ENCODE measurements at places on chromosomes 5 and 9.
A peak's percentile ranks its signal among the peaks of the same experiment; 100 is the strongest.

- H3K27ac ChIP-seq = no peak overlapping the region
- H3K4me3 ChIP-seq = no peak overlapping the region
These were observed 49.5 kb upstream of the EGFLAM start for GRCh38 chr5:38208782-38209378.

- H3K27ac ChIP-seq = no peak overlapping the region
- no peaks in the 10 kb centered on the region for H3K4me1 ChIP-seq
- DNase-seq = no peak
- H3K36me3 ChIP-seq = no peaks in the 10 kb centered on the region
- H3K4me3 ChIP-seq = no peak overlapping the region
These were observed 233.3 kb downstream of the GAS1 start for GRCh38 chr9:86713970-86714369.

GRCh38 chr9:134704498-134704897 lies 62.9 kb downstream of the COL5A1 start:
- H3K27me3 ChIP-seq = peaks cover 4% of the 10 kb centered on the region
- H3K4me1 ChIP-seq = no peaks in the 10 kb centered on the region
- H3K4me3 ChIP-seq = no peak overlapping the region
- DNase-seq = no peak
- no peak overlapping the region for H3K27ac ChIP-seq

DNA sequence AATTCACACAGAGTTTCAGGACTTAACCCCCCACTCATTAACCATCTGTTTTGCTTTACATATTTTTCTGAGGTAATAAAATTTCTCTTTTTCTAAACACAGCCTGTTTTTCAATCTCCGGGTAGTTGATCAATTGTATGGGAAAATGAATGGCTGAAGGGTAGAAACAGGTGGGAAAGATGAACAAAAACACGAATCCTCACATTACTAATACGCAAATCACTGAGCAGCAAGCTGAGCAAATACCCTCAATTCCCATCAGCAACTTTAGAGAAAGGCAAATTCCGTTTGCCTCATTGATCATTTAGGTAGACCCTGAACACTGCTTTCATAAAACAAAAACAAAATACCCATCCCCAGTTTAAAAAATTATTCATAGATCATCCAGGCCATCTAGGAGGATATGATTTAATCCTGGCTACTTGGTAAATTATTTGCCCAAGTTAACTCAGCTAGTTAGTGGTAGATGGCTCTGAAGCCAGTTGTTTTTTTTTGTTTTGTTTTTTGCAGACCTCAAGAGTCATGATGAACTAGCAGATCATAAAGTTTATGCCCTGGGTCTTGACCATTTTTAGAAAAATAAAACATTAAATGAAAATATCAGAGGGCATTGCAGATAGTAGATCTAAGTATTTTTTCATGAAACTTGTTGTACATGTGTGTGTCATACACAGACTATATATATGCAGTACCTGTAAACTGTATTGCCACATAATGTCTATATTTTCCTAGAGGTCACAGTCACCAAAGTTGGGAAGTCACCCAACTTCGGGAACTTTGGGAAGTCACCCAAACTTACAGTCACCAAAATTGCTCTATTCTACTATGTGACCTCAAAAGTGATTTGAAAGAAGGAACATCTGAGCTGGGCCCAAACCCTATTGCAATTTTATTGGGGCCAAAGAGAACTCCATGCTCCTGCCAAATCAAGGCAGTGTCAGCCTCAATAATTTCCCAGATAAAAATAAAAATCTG lies 1.6 kb upstream of the CD274 start:
- H3K27ac ChIP-seq = peak overlapping the region; percentile 98
- peaks cover 4% of the 10 kb centered on the region for H3K36me3 ChIP-seq
- no peaks in the 10 kb centered on the region for H3K27me3 ChIP-seq
- H3K4me1 ChIP-seq = peaks cover 75% of the 10 kb centered on the region
- DNase-seq = no peak

- H3K4me3 ChIP-seq = no peak overlapping the region
- DNase-seq = no peak
- H3K27ac ChIP-seq = no peak overlapping the region
- no peaks in the 10 kb centered on the region for H3K27me3 ChIP-seq
- H3K36me3 ChIP-seq = no peaks in the 10 kb centered on the region
These were observed 49.3 kb downstream of the LRRC70 start for GRCh38 chr5:62627901-62628300.

GRCh38 chr9:101516655-101517054 lies 17.0 kb upstream of the RNF20 start:
- H3K4me1 ChIP-seq = peaks cover 3% of the 10 kb centered on the region
- DNase-seq = no peak
- H3K27ac ChIP-seq = no peak overlapping the region
- H3K4me3 ChIP-seq = no peak overlapping the region

- DNase-seq = no peak
- no peak overlapping the region for H3K27ac ChIP-seq
- no peaks in the 10 kb centered on the region for H3K36me3 ChIP-seq
These were observed 38.4 kb downstream of the ROR2 start for GRCh38 chr9:91911657-91912056.

DNA sequence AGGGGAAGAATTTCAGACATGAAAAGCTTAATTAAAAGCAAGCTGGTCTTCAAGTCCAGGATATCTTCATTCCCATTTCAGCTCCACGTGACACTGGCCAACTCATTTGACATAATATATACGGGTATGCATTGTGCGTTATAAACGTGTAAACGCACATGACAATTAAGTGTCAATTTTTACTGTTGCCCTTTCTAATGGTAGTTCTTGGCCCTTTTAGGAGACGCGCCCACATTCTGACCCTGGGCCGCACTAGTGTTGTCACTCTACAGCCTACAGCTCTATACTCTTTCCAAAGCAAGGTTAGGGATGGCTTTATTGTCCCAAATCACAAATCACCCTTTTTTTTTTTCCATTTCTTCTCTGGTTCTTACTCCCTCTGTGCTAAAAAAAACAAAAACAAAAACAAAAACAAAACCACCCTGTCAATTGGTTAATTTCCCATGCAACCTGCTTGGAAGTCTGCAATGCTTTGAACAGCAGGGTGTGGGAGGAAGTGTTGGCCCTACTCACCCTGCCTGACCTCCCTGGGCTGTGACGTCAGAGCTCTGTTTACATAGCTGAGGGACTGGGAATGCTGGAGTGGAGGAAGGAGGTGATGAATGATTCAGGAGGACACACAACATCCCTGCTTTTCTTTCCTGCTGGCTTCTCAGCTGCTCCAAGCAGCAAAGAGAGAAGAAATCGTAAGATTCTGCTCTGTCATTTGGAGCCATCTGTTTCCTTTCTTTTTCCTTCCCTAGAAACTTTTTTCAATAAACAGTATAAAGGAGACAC lies 19.3 kb downstream of the RFK start:
- no peaks in the 10 kb centered on the region for H3K36me3 ChIP-seq
- no peak overlapping the region for H3K27ac ChIP-seq
- DNase-seq = no peak
- H3K27me3 ChIP-seq = no peaks in the 10 kb centered on the region
- no peaks in the 10 kb centered on the region for H3K4me1 ChIP-seq

- peak overlapping the region; percentile 97 for H3K27ac ChIP-seq
- H3K4me3 ChIP-seq = peak overlapping the region; percentile 89
- H3K36me3 ChIP-seq = peaks cover 20% of the 10 kb centered on the region
- no peaks in the 10 kb centered on the region for H3K27me3 ChIP-seq
- DNase-seq = no peak
These were observed 11.1 kb downstream of the TTC39B start for GRCh38 chr9:15295761-15296405.

GRCh38 chr5:7886849-7887475 lies 18.0 kb downstream of the MTRR start:
- no peaks in the 10 kb centered on the region for H3K27me3 ChIP-seq
- DNase-seq = no peak
- no peak overlapping the region for H3K4me3 ChIP-seq

GRCh38 chr9:24608599-24608998 lies 62.9 kb upstream of the IZUMO3 start:
- DNase-seq = no peak
- no peaks in the 10 kb centered on the region for H3K4me1 ChIP-seq
- H3K27ac ChIP-seq = no peak overlapping the region
- no peaks in the 10 kb centered on the region for H3K36me3 ChIP-seq
- no peak overlapping the region for H3K4me3 ChIP-seq
- no peaks in the 10 kb centered on the region for H3K27me3 ChIP-seq

- no peak overlapping the region for H3K4me3 ChIP-seq
- H3K27ac ChIP-seq = no peak overlapping the region
- no peaks in the 10 kb centered on the region for H3K4me1 ChIP-seq
- peaks cover 2% of the 10 kb centered on the region for H3K36me3 ChIP-seq
- H3K27me3 ChIP-seq = peaks cover 5% of the 10 kb centered on the region
These were observed 429.2 kb downstream of the DMAC1 start for GRCh38 chr9:7370381-7370780.

DNA sequence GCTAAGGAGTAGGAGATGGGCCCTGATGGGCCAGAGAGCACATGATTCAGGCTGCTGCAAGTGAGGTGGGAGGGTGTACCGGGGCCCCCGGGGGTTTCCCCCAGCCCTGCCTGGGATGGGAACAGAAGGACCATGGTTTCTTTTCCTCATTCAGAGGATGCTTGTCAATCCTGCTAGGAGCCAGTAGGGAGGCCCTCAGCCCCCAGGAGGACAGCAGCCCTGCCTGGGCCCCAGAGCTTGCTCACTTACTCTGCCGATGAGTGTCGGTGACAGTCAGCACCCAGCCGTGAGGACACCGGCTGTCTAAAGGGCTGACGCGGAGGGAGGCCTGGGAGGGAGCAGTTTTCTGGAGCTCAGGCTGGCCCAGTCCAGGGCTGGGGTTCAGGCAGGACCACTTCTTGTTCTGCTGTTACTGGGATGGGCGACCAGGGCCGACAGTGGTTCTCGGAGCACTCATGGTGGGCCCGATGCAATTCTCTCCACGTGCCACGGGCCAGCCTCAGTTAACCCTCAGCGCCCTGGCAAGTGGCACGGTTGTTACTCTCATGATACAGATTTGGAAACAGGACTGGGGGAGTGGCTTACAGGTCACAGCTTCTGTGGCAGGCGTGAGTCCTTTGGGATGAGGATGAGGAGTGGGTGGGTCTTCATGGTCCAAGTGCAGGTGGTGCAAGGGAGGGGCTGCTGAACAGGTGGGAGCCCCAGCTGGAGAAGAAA lies 1.8 kb downstream of the ARRDC1 start:
- H3K4me3 ChIP-seq = peak overlapping the region; percentile 84
- no peak overlapping the region for H3K27ac ChIP-seq
- no peaks in the 10 kb centered on the region for H3K36me3 ChIP-seq
- peaks cover 37% of the 10 kb centered on the region for H3K4me1 ChIP-seq
- DNase-seq = no peak

GRCh38 chr5:6792911-6793471 lies 79.8 kb downstream of the TENT4A start:
- no peak overlapping the region for H3K4me3 ChIP-seq
- DNase-seq = no peak
- H3K27ac ChIP-seq = no peak overlapping the region

- H3K27me3 ChIP-seq = no peaks in the 10 kb centered on the region
- peaks cover 91% of the 10 kb centered on the region for H3K4me1 ChIP-seq
- DNase-seq = peak; percentile 55
- peak overlapping the region; percentile 34 for H3K4me3 ChIP-seq
- H3K27ac ChIP-seq = no peak overlapping the region
These were observed 36.4 kb upstream of the TCF7 start for GRCh38 chr5:134077926-134078580.

DNA sequence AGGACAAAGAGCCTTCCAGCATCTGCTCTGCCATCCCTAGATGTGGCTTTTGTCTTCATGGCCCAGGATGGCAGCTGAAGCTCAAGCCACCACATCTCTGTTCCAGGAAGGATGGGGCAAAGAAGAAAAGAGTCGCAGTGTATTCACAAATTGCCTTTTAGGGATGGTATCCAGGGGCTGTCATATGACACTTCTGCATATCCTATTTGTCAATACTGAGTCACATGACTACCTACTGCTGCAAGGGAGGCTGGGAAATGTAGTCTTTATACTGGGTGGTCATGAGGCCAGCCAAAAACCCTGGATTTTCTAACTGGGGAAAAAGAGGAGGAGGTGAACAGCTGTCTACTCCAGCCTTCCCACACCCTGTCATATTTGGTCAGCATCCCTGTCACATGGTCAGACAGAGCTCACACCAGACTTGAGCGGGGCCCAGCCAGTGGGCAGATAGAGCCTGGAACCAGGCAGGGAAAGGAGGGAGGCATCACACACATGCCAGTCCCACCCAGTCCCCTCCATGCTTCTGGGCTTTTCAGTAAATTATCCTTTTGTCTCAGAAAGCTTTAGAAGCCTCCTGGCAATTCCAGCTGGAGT lies 52.0 kb downstream of the OLFM1 start:
- H3K36me3 ChIP-seq = no peaks in the 10 kb centered on the region
- H3K4me3 ChIP-seq = no peak overlapping the region
- H3K27ac ChIP-seq = no peak overlapping the region
- no peaks in the 10 kb centered on the region for H3K4me1 ChIP-seq

DNA sequence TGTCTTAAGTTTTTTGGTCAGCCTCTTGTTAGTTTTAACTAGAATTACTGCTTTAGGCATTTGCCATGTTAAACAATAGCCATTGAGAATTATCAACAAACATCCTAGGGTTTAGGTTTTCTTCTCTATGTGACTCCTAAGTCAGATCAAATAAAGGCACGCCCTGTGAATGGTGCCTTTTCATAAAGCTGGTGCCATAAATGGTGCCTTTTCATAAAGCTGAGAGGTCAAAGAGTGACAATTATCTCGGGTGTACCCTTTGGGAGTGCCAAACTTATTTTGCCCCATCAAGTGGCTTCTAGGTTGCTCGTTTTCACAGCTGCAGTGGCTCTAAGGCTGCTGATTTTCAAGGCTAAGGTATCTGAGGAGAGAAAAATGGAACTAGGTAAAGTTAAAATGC lies 391.6 kb downstream of the DMRTA1 start:
- H3K27me3 ChIP-seq = no peaks in the 10 kb centered on the region
- H3K27ac ChIP-seq = peak overlapping the region; percentile 40
- no peaks in the 10 kb centered on the region for H3K4me1 ChIP-seq
- H3K4me3 ChIP-seq = no peak overlapping the region
- no peaks in the 10 kb centered on the region for H3K36me3 ChIP-seq
- DNase-seq = no peak

All from activated T-cell treated with anti-CD3 and anti-CD28 coated beads, Interleukin-2, amount 50 U/mL, for 72 hours (primary cell).